Chondrocyte (in vitro differentiated cells): ENCODE measurements at places on chromosomes 5 and 9. TPM values are rescaled to one million over a fixed set of nuclear protein-coding genes. Genes with fewer than 3 reads are reported as not detected.

DNA sequence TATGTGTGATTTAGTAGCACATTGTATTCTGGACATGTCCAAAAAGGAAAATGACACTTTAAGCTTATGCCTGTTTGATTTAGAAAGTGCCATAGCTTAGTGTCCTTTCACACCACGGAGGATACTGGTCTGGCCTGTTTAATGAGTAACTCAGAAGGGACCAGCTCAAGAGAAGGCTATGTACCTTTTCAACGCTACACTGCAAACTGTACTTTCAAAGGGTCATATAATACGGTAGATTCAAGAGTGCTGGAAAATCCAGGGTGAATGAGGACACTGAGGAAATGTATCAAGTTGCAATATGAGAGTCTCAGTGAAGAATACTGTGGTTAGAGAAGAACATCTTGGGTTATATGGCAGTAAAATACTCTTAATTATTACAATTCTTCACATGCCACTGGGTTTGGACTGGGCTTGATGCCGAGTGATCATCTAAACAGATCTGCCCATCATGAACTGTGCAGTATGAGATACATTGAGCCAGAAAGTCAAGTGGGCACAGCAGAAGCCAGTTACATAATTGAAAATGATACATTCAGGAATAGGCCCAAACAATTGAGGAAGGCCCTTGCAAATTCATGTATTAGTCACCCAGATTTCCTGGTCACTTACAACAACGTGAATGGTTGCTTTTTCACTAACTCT, 1211.5 kb upstream of the CDH9 start:
- no peak for DNase-seq

DNA sequence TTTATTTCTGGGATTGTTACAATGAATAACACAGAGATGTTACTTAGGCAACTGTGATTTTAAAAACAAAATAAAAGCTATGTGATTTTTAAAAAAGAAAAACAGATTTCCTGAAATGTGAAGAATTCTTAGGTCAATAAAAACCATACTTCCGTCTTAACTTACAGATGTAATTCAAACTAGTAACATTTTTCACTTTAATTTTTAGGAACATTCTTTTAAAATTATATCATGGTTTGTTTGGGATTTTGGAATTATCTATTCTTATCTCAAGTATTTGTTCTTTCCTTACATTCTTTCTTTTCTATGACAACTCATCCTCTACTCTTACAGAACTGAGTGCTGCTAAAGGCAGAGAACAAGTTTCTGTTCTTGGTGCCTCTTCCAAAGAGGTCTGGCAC, 159.5 kb downstream of the RAPGEF6 start:
- DNase-seq = no peak

GRCh38 chr9:73143711-73144328, 7.8 kb upstream of the ANXA1 start:
- no peak for DNase-seq

DNA sequence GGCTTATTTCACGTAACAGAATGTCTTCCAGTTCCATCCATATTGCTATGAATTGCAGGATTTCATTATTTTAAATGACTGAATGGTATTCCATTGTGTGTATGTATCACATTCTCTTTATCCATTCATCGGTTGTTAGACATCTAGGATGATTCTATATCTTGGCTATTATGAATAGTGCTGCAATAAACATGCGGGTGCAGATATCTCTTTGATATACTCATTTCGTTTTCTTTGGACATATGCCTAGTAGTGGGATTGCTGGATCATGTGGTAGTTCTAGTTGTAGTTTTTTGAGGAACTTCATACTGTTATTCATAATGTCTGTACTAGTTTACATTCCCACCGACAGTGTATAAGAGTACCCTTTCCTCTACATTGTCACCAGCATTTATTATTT, 460.5 kb downstream of the MAN2A1 start:
- no peak for DNase-seq

- DNase-seq = no peak
These were observed 3.4 kb downstream of the DPM2 start for GRCh38 chr9:127934248-127934647.

- peak; percentile 49 for DNase-seq
These were observed 64.7 kb downstream of the STK10 start for GRCh38 chr5:172123269-172123692.

DNA sequence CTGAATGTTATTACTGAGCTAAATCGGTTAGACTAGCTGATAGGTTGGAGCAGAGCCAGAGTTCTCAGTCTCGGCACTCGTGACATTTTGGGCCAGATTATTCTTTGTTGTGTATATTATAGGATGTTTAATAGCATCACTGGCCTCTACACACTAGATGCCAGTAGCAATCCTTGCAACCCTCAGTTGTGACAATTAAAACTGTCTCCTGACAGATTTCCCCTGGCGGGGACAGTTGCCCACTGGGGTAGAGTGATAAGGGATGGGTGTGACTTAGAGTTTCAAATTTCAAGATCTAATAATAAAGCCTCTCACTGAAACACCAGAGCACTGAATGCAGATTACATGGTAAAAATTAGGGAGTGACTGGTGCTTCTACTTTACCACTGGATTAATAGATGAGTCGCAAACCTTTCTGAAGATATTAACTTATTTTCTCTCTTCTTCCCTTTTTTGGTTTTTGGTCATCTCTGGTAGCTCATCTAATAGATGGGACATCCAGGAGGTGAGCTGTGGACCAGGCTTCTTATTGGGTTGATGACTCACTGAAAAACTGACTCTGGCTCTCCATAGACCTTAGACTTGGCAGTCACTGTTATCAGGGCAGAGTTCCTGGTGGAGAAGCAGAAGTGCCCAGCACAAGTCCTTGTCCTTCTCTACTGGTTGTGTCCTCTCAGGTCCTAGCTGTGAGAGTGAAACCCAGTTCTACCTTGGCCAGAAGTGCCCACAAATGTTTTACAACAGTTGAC, 150.3 kb downstream of the UNC13B start:
- DNase-seq = no peak

DNA sequence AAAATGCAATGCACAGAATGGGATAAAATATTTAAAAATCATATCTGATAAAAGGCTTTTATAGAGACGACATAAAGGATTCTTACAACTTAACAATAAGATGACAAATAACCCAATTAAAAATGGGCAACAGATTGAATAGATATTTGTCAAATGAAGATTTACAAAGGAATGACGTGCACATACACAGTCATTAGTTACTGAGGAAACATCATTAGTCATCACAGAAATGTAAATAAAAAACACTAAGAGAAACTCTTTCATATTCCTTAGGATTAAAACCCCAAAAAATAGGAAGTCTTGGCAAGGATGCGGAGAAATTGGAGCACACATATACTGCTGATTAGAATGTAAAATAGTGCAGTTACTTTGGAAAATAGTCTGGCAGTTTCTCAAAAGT, 1886.0 kb upstream of the CDH6 start:
- DNase-seq = no peak

DNA sequence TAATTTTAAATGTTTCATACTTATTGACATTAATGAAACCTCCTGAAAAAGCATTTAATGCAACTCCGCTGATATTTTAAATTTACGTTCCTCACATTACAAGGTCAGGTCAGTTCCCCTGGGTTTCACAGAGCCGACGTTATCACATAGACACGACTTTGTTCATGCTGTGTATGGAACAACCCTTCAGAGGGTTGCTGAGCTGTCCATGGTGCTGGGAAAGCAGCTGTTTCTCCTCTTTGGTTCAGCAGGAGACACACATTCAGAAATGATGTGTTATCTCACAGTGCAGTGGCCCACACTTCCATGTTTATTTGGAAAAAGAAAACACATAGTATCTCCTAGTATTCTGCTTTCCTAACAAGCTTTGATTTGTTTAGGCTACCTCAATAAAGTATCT, 53.5 kb downstream of the PPP2R2B start:
- no peak for DNase-seq

DNA sequence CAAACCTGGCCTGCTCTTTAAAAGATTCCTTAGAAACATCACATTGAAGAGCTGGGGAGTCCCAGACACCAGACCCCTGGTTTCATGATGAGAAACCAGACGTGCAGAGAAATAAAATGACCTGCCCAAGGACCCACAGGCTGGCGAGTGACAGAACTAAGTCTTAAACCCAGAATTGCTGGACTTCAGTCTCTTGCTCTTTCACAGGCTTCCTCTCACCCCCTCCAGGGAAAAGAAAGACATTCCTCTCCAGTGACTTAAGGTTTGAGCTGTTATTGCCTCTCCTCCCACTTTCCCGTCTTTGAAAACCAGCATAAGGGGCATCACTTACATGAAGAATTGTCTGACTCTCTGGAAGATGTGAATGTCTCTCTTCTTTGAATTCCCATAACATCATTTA, 535.2 kb downstream of the IRX1 start:
- no peak for DNase-seq

GRCh38 chr5:30390095-30390494, 803.4 kb upstream of the CDH6 start:
- DNase-seq = no peak

- no peak for DNase-seq
These were observed 8.2 kb downstream of the CAVIN4 start for GRCh38 chr9:100586093-100586492.

DNA sequence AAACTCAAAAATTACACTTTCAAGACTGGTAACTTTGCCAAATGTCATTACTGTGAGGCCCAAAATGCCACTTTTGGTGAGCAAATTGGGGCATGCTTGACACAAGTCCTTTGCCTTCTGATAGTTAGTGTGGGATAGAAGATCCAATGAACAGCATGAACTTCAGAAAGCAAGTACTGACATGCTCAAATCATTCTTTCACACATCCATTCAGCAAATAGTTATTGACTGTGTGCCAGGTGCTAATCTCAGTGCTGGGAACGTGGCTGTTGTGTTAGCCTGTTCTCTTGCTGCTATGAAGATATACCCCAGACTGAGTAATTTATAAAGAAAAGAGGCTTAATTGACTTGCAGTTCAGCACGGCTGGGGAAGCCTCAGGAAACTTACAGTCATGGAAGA, 247.0 kb downstream of the CHSY3 start:
- no peak for DNase-seq

GRCh38 chr9:114164191-114164794, 9.0 kb downstream of the COL27A1 start:
- DNase-seq = peak; percentile 46

GRCh38 chr5:107211630-107212029, 459.1 kb downstream of the EFNA5 start:
- no peak for DNase-seq

DNA sequence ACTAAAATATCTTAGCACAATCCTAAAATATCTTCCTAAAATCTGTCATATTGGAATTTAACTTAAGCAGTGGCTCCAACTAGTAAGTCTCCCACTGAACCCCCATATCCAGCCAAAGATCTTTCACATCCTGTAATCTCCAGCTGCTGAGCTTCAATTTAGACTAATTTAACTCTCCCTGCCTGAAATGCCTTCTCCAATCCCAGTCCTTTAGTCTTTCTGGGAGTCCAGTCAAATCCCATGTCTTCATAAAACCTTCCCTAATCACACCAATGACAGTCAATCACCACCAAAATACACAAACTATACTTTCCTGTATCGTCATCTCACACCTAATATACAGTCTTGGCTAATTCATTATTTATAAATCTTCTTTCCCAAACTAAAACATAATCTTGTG, 607 bp upstream of the KLHL3 start:
- no peak for DNase-seq

DNA sequence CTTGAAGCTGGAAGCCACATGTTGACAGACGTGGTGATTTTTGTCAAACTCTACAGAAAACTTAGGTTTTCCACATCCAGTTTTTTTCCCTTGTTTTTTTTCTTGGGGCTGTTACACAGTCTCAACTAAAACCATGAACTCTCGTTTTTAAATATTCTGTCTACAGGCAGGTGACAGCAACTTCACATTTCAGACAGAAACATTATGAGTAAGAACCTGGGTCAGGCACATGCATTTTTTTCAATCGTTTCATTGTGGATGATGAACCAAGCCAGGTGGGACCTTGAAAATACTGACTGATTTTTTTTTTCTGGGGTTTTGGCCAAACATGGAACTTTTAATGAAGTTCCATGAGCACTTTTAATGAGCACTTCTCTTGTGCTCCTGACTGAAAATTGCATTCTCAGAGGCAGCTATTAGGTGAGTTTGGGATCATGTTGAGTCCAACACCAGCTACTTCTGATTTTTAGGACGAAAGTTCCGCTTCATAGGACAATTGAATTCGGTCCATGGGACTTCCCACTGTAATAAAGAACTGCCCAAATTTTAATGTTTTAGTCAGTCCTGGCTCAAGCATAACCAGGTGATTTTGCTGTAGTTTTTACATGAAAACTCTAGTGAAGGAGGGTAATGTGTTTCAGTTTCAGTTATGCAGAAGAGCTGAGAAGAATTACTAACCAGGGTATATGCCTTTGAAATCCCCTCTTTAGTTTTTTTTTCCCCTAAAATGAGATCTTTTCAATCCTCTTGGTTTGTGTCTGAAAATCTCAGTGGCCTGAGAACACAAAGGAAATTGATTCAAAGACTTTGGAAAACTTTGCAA, 93.2 kb upstream of the ADAMTS16 start:
- no peak for DNase-seq

DNA sequence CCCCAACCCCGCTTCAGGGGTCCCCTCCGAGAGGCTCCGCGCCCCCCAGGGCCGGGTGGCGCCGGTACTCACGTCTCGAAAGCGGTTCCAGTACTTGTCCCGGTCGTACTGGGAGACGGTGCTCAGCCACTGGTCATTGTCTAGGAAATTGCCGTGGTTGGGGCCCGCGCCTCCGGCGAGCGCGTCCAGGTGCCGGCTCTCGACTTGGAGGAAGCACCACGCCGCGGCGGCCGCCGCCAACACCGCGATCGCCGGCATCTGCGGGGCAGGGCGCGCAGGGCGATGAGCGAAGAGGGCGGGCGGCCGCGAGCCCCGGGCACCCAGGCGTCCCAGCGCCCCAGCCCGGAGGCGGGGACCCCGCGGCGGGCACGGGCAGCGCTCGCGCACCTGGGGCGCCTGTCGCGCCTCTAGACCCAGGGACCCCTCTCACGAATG, 808 bp downstream of the SPOCK1 start:
- DNase-seq = no peak

PCDHGB3 gene
- 0.21 to 0.36 TPM (median 0.30 TPM) in 3 replicates for total RNA-seq

TNFSF15 gene
- total RNA-seq = 0.10 to 0.37 TPM (median 0.36 TPM) in 3 replicates

SLC9A3 gene
- 0.95 to 1.4 TPM (median 1.1 TPM) in 3 replicates for total RNA-seq

ANKRD20A1 gene
- 0.21 to 2.5 TPM (median 0.72 TPM) in 3 replicates for total RNA-seq

GLRA1 gene
- not detected in 3 replicates for total RNA-seq

CDX1 gene
- total RNA-seq = 0.44 to 0.57 TPM in 2 of 3 replicates, not detected in the other

TAF11L5 gene
- total RNA-seq = not detected in 3 replicates
